CD4-positive, alpha-beta T cell (primary cell): ENCODE measurements at places on chromosomes 1 and 21. TPM values are rescaled to one million over a fixed set of nuclear protein-coding genes. Genes with fewer than 3 reads are reported as not detected.
A peak's percentile ranks its signal among the peaks of the same experiment; 100 is the strongest.

The VHLL gene
- not detected for total RNA-seq

The HPCAL4 gene
- 22.9 TPM for total RNA-seq

The NHLH1 gene
- not detected for total RNA-seq

The WNT9A gene
- total RNA-seq, result not detected

The EPHB2 gene
- total RNA-seq, result not detected

The KLF18 gene
- total RNA-seq, result not detected

DNA sequence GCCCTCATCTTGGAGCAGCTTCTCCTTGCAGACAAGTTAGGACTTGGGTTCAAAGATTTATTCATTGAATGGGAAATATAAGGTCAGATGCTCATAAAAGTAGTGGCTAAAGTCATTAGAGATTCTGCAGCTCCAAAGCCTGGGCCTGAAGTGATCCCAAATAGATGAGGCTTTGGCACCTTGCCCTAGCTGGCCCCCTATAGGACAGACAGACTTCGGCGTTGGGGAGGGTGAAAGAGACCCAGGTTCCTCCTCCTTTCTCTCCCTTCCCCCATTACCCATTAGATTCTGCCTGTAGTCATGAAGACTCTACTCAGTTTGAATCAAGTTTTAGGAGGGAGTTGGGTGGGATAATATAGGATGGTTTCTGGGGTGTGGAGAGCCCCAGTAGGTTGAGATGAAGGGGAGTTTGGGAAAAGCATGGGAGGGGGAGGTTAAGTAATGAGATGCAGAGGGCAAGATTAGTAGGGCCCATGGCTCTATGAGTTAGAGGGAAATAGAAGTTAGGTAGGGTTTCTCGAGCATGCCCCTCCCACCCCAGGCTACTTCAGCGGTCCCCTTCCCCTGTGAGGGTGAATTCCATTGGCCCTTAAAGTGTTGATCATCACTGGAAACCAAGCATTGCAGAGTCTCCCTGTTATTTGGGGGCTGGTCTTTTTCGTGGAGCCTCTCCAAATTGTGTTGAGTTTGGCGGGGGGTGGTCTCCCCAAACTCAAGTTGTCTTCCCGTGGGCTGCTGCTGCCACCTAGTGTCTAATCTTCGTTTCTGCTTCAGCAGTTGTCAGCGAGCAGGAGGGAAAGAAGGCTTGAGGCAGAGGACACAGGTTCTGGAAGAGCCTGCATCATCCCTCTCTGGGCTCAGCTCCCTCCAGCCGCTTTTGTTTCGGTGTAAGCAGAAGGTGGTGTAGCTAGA lies 2.1 kb upstream of the AHDC1 start:
- no peak overlapping the region for H3K27ac ChIP-seq
- H3K4me3 ChIP-seq, result no peak overlapping the region
- peaks cover 77% of the 10 kb centered on the region for H3K4me1 ChIP-seq
- no peaks in the 10 kb centered on the region for H3K27me3 ChIP-seq
- peak; percentile 67 for DNase-seq
- no peaks in the 10 kb centered on the region for H3K36me3 ChIP-seq

DNA sequence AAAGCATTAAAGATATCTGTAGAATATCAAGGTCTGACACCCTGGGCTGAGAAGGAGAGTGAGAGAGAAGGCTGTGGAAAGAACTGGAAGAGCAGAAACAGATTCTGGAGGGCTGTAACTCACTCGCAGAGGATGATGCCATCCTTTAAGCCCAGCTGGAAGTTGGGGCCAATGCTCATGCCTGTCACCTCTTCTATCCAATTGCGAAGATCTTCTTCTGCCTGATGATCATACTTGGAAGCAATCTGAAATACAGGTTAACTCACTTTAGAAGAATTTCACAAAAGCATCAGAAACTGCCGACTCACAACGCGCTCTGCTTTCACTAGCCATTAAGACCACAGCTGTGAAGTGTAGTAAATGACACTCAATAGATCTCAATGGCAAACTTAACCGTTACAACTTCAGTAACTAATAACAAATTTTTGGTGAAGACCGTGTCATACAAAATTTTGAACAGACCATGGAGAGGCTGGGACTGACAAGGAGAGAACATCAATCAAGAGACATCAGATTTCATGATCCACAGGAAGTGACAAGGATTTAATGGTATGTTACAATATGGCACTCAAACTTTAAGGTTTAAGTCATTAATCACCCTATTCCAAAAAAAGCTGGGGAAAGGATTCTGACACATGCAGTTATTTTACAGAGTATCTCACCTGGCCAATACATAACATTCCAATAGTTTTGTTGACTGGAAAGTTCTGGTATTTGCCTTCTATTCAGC lies 23.5 kb downstream of the CNN3 start:
- no peak for DNase-seq
- no peak overlapping the region for H3K4me3 ChIP-seq
- no peaks in the 10 kb centered on the region for H3K27me3 ChIP-seq
- H3K36me3 ChIP-seq, result no peaks in the 10 kb centered on the region

DNA sequence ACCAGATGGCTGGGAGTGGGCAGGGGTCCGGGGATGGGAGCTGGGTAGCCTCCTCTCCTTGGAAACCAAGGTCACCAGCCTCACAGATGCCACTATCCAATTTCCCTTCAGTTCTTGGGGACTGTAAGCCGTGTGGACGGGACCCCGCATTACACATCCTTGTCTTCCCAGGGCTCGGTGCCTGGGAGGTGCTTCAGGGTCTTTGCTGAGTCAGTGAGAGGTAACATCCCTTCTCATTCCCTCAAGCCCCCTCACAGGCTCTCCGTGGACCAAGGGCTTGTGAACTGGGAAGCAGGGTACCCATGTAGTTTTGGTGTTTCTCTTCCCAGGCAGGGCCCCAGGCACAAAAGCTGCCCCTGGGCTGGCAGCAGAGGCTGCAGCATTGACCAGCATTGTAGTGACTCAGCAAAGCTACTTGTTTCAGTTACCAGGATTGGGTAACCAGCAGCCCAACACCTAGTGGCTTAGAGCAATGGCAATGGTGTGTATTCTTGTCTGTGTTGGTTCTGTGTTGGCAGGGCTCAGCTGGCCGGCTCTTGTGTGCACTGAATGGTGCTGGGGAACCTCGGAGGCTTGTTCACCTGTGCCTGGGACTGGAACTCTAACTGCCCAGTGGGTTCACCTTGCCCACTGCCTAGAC lies 24.6 kb upstream of the PCBP3 start:
- H3K4me1 ChIP-seq, result peaks cover 41% of the 10 kb centered on the region
- no peak overlapping the region for H3K27ac ChIP-seq
- no peaks in the 10 kb centered on the region for H3K27me3 ChIP-seq
- H3K4me3 ChIP-seq, result no peak overlapping the region

DNA sequence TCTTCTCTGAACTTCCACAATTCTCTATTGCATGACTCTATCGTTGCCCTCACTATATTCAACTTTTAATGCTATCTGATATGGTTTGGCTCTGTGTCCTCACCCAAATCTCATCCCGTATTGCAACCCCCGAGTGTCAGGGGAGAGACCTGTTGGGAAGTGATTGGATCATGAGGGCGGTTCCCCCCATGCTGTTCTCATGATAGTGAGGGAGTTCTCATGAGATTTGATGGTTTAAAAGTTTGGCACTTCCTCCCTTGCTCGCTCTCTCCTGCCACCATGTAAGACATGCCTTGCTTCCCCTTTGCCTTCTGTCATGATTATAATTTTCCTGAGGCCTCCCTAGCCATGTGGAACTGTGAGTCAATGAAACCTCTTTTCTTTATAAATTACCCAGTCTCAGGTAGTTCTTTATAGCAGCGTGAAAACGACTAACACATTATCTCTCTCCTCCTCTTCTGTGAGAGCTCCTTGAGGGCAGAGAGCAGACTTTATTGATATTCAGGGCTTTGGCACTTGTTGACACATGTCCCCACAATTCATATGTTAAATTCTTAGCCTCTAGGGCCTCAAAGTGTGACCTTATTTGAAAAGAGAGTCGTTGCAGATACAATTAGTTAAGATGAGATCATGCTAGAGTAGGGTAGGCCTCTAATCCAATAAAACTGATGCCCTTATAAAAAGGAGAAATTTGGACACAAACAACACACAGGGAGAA lies 52.1 kb downstream of the ADCY10 start:
- no peaks in the 10 kb centered on the region for H3K27me3 ChIP-seq
- no peak overlapping the region for H3K4me3 ChIP-seq
- no peaks in the 10 kb centered on the region for H3K36me3 ChIP-seq
- no peak for DNase-seq

GRCh38 chr21:43657355-43658087 lies 1.8 kb downstream of the HSF2BP start:
- H3K4me3 ChIP-seq, result no peak overlapping the region
- DNase-seq, result no peak
- peaks cover 11% of the 10 kb centered on the region for H3K36me3 ChIP-seq
- H3K27ac ChIP-seq, result no peak overlapping the region
- H3K27me3 ChIP-seq, result no peaks in the 10 kb centered on the region
- peaks cover 42% of the 10 kb centered on the region for H3K4me1 ChIP-seq

DNA sequence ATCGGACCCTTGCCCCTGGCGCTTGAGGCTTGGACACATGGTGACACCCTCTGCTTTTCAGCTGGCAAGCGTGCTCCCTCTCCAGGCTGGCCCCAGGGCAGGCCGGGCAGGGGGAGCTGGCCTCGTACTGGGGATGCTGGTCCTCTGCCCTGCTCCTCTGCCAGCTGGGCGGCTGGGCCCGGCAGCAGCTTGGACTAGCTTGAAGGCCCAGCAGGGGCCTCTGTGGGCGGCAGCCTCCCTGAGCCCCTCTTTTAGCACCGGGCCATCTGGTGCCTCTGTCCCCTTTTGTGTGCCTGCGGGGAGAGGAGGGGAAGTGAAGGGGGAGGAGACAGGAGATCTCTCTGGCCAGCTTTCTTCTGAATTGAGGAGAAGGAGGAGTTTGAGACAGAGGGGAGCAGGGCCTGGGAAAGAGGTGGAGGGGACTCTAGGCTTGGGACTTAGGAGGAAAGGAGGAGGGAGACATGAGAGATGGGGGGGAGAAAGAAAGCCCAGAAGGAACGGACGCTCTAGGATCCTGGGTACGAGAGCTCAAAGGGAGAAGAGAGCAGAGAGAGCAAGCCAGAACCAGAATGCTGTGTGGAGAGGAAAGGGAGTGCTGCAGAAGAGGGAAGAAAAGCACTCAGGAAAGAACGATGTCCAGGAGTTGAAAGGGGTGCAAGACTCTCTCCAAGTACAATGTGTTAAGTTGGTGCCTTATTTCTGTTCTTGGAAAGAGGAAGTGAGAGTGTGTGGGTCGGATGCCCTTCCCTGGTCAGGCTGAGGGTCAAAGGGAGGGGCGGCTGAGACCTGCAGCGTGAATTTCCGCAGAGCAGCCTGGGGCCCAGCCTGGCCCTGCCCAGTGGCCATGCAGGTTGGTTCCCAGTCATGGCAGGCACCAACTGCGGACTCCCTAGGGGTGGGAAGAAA lies 40.3 kb downstream of the IER5 start:
- H3K4me1 ChIP-seq, result peaks cover 1% of the 10 kb centered on the region
- no peak overlapping the region for H3K27ac ChIP-seq
- H3K27me3 ChIP-seq, result no peaks in the 10 kb centered on the region
- H3K36me3 ChIP-seq, result no peaks in the 10 kb centered on the region
- no peak for DNase-seq

DNA sequence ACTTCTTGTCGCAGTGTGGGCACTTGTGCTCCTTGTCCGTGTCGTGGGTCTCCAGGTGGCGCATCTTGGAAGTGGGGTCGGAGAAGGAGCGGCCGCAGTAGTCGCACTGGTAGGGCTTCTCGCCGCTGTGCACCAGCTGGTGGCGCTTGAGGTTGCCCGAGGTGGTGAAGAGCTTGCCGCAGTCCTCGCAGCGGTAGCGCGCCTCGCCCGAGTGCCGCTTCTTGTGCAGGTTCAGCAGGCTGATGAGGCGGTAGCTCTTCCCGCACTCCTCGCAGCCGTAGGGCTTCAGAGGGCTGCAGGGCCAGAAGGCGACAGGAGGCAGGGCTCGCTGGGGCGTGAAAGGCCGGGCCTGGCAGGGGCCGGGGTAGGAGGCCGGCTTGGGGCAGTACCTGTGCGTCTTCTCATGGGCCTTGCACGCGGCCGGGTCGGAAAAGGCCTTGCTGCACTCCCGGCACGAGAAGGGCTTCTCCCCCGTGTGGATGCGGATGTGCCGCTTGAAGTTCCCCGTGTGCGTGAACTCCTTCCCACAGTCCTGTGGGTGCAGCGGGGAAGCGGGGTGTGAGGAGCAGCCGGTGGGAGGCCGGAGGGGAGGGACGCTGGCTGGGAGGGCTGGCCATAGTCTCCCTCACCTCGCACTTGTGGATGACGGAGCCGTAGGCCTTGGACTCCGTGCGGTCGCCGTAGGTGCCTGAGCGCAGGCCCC lies 31.4 kb downstream of the ZBTB17 start:
- H3K27ac ChIP-seq, result no peak overlapping the region
- H3K36me3 ChIP-seq, result peaks cover 83% of the 10 kb centered on the region
- no peak for DNase-seq
- H3K4me1 ChIP-seq, result peaks cover 19% of the 10 kb centered on the region
- no peaks in the 10 kb centered on the region for H3K27me3 ChIP-seq

GRCh38 chr1:2956576-2956975 lies 64.7 kb upstream of the ACTRT2 start:
- H3K4me1 ChIP-seq, result no peaks in the 10 kb centered on the region
- no peaks in the 10 kb centered on the region for H3K36me3 ChIP-seq
- H3K27ac ChIP-seq, result no peak overlapping the region
- no peaks in the 10 kb centered on the region for H3K27me3 ChIP-seq
- no peak for DNase-seq

DNA sequence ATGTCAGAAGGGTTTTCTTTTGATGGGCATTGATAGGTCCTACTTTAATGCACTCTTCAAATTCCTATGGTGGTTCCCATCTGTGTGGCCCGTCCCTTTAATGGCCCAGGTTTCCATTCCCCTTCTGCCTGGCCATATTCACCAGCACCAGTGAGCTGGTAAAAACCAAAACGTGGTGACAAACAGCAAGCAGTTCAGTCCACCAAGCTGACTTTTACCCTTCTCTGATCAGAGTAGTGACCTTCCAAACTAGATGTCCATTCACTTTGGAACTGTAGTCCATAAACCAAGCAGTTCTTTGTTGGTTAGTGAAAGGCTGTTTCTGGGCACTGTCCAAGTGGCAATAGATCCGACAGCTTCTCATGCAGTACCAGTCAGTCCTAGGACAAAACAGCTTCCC lies 60.5 kb downstream of the SMYD2 start:
- H3K27ac ChIP-seq, result no peak overlapping the region
- no peak for DNase-seq
- peaks cover 16% of the 10 kb centered on the region for H3K36me3 ChIP-seq
- no peaks in the 10 kb centered on the region for H3K4me1 ChIP-seq
- no peak overlapping the region for H3K4me3 ChIP-seq
- no peaks in the 10 kb centered on the region for H3K27me3 ChIP-seq

GRCh38 chr1:167756730-167757405 lies 35.1 kb downstream of the MPZL1 start:
- H3K27me3 ChIP-seq, result no peaks in the 10 kb centered on the region
- DNase-seq, result no peak
- no peak overlapping the region for H3K4me3 ChIP-seq
- no peaks in the 10 kb centered on the region for H3K36me3 ChIP-seq

DNA sequence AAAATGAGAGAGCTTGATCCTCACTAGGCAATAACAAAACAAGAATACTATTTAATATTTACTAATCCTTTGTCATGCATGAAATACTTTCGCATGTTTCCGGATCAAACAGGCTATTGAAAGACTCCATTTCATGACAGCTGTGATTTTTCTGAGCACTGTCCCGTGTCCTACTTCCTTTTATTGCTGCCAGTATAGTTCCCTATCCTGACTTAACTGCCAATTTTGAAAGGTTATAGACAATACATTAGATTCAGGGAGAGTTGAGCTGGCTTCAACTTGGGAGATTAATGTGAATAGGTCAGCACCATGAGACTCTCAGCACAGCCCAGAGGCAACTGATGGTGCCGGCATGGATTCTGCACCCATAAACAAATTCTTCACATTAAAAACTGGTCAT lies 225.8 kb downstream of the VAV3 start:
- H3K4me3 ChIP-seq, result no peak overlapping the region
- DNase-seq, result no peak
- H3K4me1 ChIP-seq, result no peaks in the 10 kb centered on the region
- no peaks in the 10 kb centered on the region for H3K36me3 ChIP-seq

- no peaks in the 10 kb centered on the region for H3K4me1 ChIP-seq
- no peak for DNase-seq
- H3K36me3 ChIP-seq, result no peaks in the 10 kb centered on the region
Measured at GRCh38 chr21:27580276-27580675, 613.4 kb upstream of the ADAMTS5 start.
